Stimulated activated naive CD4-positive, alpha-beta T cell treated with Interleukin-2 at 50 U/mL for 16 hours (primary cell): ENCODE measurements at places on chromosomes 2 and 18.

DNA sequence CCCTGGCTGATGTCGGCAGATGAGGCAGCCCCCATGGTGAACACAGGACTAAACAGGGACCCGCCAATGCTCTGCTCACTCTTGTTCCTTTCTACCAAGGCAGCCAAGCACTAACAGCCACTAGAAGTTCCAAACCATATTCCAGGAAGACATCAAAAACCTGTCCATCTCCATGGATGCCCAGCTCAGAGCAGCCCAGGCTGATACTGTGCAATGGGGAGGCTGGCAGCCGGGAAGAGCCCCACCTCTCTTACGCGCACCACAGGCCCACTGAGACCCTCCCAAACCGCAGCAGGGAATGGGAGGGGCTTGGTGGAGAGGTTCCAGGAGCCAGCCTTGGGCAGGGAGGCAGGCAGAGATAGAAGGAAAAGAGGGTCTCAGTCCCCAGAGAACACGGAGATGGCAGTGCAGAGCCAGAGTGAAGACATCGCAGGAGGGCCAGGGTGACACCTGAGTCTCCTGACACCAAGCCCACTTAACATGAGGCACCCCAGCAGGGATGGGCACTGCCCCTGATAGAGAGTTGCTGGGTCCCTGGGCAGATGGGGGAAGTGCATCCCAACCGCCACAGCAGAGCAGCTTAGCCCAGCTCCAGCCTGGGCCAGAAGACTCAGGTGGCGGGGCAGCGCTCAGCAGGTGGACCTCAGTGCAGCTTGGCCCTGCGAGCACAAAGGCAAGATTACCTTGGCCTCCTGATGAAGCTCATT is 3.4 kb downstream of the HS6ST1 start:
- DNase-seq, result no peak

DNA sequence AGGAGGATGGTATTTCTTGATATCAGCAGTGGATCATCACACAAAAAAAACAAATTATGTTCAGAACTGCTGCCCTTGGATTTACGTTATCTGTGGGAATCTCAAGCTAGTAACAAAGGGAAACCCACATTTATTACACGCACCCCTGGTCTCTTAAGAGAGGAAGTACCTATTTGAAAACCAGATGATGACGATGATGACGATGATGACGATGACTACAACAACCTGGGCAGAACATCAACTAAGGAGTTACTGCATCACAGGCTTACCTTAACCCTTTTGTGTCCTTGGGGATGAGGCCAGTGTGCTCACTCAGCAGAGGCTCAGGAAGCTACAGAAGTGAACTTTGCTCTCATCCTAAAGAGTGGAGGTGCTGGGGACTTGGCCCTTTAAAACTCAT is 169.4 kb downstream of the FSHR start:
- DNase-seq, result no peak

DNA sequence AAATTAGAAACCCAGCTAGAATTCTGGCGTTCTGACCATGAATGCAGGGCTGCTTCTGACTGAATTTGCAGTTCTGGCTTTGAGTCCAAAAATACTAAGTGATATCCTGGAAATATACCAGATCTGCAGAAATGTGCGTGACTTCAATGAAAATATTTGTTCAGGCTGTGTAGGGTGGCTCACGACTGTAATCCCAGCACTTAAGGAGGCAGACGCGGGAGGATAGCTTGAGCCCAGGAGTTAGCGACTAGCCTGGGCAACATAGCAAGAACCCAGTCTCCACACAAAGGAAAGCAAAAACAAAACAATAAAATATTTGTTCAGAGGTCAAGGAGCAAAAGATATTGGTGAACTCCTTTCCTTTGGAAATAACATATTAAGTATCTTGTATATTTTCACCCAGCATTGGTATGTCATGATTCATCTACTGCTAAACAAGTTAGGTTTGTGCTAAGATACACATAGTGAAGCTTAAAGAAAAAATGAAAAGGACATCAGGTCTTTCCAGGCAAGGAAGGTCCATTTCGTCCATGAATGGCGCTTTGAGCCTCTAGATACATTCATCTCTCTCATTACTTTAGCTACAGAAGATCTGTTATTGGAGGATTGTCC is 239.2 kb downstream of the CMPK2 start:
- no peak for DNase-seq

GRCh38 chr2:3643371-3644245 is 14.4 kb upstream of the ALLC start:
- no peak for DNase-seq

- no peak for DNase-seq
Observed at GRCh38 chr18:23885750-23886149, 128.8 kb upstream of the TTC39C start.

- no peak for DNase-seq
Observed at GRCh38 chr2:225052703-225053102, 10.4 kb upstream of the DOCK10 start.

GRCh38 chr2:177239932-177240630 is 24.4 kb downstream of the NFE2L2 start:
- no peak for DNase-seq

- DNase-seq, result peak; percentile 74
Observed at GRCh38 chr2:196176142-196176738, 4.9 kb upstream of the STK17B start.

DNA sequence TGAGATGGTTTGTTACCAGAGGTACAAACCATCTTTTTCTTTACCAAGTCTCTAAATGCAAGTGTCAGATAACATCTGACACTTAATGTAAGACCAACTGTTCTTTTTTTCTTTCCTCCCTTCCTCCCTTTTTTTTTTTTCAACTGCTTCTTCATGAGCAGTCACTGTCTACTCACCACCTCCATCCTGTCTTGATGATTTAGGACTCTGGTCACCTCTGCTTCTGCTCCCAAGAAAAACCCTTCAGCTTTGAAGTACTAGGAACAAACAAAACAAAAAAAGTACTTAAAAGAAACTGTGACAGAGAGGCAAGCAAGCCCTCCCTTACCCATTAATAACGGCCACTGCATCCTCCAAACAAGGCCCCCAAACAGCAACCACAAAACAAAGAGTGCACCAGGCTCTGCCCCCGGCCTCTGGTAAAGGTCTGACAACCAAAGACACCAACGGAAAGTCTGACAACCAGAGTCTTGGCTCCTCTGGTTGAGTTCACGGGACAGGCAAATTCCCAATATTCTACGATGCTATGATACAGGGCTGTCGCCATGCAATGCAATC is 141.0 kb downstream of the ARL4C start:
- no peak for DNase-seq

- no peak for DNase-seq
Observed at GRCh38 chr2:215915441-215915840, 97.9 kb downstream of the MREG start.

- no peak for DNase-seq
Observed at GRCh38 chr2:217340176-217340575, 480.3 kb upstream of the TNP1 start.

DNA sequence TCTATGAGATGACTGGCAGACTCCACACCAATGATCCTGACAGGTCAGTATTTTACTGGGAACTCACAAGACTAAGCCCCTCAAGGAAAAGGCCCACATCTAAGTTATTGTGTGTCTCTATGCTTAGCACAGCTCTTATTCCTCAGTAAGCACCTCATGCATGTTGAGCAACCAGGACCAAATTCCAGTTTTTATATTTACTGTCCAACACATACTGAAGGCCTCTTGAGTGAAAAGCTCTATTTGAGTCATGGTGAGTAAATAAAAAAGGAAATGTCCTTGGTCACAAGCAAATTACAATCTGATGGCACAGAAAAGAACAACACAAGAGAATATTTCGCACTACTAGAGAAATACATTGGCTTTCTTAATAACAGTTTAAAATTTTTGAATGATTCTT is 87.9 kb upstream of the ETAA1 start:
- no peak for DNase-seq

GRCh38 chr2:155633887-155634570 is 698.5 kb downstream of the NR4A2 start:
- DNase-seq, result no peak

DNA sequence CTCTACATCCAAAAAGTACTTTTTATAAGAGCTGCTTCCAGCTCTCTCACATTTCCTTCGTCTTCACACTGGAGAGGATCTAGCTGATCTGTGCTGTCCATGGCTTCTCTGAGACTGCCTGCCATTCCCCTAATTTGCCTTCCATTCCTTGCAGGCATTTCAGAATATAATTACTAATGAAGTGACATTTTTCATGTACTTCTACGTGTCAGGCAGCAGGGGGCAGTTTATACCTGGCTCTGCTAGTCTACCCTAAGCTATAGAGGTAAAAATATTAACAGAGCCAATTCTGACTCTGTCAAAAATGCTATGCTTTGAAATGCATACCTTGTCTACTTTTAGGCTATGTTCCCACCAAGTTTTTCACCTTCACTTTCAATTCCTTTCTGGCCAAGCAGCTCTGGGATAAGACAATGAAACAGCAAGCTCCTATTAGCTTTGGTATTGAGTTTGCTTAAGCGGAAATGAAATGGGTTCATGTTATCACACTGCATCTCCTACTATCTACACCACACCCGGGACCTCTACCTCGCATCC is 81.9 kb downstream of the MEP1B start:
- no peak for DNase-seq

DNA sequence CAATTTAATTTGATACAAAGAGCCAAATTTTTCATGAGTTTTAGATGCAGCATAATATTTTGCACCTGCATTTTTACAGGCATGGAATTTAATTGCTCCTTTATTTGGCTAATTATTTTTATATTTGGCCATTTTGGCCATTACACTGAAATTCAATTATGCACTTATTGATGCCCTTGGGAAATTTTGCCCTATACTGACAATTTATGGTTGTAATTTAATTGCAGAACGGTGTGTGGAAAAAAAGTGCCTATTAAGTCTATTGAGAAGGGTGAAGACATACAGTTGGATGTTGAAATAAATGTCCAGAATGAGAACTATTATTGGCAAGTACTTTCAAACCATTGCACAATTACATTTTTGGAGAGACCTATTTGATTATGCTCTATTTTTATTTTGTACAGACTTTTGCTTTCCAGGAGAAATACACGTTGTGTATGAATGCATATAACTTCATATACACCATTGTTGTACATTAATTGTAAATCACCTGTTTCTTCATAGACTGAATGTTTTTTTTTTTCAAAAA is 1319.3 kb upstream of the CDH2 start:
- DNase-seq, result no peak
